ENCODE measurements at places on chromosomes 2 and 18.
A peak's percentile ranks its signal among the peaks of the same experiment; 100 is the strongest.

GRCh38 chr2:165636959-165637358 lies 157.1 kb downstream of the GALNT3 start:
- H3K27me3 ChIP-seq: no peaks in the 10 kb centered on the region
- no peak overlapping the region for H3K27ac ChIP-seq
- no peaks in the 10 kb centered on the region for H3K4me1 ChIP-seq
- H3K36me3 ChIP-seq: no peaks in the 10 kb centered on the region
- DNase-seq: no peak
- H3K4me3 ChIP-seq: no peak overlapping the region

DNA sequence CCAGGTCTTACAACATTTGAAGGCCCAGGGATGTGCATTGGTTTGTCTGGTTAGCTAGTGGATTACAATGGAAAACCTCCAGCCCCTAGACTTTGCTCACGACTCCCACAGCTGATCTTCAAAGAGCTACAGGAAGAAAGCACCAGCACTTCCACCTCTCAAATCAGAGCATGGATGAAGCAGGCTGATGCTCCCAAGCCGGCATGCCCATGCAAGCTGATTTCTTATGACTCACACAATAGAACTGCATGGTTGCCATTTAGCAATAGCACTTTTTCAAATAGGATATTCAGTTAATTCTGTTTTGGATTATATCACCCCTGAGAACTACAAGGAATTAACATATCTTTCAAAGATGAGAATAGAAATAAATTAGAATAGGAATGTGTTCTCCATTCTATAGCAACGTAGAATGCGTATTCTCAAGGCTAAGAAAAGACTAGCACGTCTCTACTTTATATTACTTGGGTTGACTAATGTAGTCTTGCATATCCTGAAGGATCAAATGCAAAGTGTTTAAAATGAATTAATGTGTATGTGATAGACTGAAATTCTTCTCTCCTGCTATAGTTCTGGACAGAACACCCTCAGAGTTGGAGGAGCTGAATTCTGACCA lies 292.4 kb downstream of the TRIB2 start:
- no peaks in the 10 kb centered on the region for H3K36me3 ChIP-seq
- DNase-seq: no peak
- H3K27ac ChIP-seq: no peak overlapping the region
- peaks cover 23% of the 10 kb centered on the region for H3K27me3 ChIP-seq
- no peak overlapping the region for H3K4me3 ChIP-seq

DNA sequence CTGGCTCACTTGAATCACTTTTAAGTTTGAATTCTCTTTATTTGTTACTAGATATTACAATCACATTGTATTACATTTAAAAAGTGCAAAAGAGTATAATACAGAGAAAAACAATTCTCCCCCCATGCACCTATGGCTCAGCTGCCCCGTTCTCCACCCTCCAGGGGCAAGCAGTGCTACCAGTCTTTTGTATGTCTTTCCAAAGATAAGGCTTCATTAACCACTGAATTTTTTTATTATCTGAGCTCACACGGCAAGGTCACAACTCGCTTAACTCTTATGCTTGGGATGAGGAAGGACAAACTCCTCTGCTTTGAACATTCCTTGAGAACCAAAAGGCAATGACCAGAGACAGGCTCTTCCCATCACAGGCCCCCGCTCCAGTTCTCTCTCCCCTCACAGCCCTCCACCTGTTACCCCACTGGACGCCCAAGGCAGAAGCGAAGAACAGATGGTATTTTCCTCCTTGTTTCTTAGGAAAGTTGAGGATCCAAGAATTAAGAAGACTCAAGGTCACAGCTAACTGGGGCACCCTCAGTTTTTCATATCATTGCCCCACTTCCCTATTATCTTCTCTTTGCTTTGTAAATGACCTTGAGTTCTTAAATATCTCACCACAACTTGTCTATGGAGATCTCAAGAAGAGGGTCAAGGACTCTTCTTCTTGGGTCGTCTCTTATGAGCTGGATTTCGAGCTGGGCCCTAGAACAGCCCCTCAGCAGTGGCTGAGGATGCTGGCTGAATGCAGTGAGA lies 30.1 kb downstream of the SH2D6 start:
- no peaks in the 10 kb centered on the region for H3K36me3 ChIP-seq
- H3K4me1 ChIP-seq: no peaks in the 10 kb centered on the region
- no peak for DNase-seq
- no peak overlapping the region for H3K4me3 ChIP-seq

- peaks cover 35% of the 10 kb centered on the region for H3K27me3 ChIP-seq
- H3K4me3 ChIP-seq: no peak overlapping the region
- no peak overlapping the region for H3K27ac ChIP-seq
- no peaks in the 10 kb centered on the region for H3K36me3 ChIP-seq
- H3K4me1 ChIP-seq: no peaks in the 10 kb centered on the region
Observed at GRCh38 chr18:12256951-12257350, 2.8 kb downstream of the CIDEA start.

GRCh38 chr2:51301381-51301780 lies 269.4 kb upstream of the NRXN1 start:
- H3K27ac ChIP-seq: no peak overlapping the region
- no peak for DNase-seq
- no peaks in the 10 kb centered on the region for H3K4me1 ChIP-seq
- H3K4me3 ChIP-seq: no peak overlapping the region
- H3K27me3 ChIP-seq: no peaks in the 10 kb centered on the region

DNA sequence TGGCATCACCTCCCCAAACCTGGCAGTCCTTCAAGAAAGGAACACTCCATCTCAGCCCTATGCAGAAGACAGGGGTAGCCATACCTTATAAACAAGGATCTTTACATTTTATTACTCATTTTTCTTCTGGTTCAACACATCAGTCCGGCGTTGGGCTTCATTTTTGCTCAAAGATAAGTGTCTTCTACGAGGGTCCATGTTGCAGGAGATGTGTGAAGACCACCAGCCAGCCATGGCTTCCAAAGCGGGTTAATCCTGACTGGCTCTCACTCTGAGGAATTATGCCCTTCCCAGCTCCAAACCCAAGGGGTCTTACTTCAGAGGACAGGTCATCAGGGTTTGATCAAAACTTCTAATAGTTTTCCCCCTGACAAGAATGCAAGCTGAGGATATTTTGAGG lies 23.9 kb upstream of the GNAL start:
- no peak overlapping the region for H3K4me3 ChIP-seq
- H3K27ac ChIP-seq: no peak overlapping the region
- H3K27me3 ChIP-seq: peaks cover 6% of the 10 kb centered on the region
- H3K4me1 ChIP-seq: no peaks in the 10 kb centered on the region

- H3K4me3 ChIP-seq: no peak overlapping the region
- H3K27me3 ChIP-seq: no peaks in the 10 kb centered on the region
- DNase-seq: no peak
- H3K36me3 ChIP-seq: peaks cover 8% of the 10 kb centered on the region
- peaks cover 56% of the 10 kb centered on the region for H3K4me1 ChIP-seq
Observed at GRCh38 chr2:74005786-74006185, 21.1 kb downstream of the TET3 start.

DNA sequence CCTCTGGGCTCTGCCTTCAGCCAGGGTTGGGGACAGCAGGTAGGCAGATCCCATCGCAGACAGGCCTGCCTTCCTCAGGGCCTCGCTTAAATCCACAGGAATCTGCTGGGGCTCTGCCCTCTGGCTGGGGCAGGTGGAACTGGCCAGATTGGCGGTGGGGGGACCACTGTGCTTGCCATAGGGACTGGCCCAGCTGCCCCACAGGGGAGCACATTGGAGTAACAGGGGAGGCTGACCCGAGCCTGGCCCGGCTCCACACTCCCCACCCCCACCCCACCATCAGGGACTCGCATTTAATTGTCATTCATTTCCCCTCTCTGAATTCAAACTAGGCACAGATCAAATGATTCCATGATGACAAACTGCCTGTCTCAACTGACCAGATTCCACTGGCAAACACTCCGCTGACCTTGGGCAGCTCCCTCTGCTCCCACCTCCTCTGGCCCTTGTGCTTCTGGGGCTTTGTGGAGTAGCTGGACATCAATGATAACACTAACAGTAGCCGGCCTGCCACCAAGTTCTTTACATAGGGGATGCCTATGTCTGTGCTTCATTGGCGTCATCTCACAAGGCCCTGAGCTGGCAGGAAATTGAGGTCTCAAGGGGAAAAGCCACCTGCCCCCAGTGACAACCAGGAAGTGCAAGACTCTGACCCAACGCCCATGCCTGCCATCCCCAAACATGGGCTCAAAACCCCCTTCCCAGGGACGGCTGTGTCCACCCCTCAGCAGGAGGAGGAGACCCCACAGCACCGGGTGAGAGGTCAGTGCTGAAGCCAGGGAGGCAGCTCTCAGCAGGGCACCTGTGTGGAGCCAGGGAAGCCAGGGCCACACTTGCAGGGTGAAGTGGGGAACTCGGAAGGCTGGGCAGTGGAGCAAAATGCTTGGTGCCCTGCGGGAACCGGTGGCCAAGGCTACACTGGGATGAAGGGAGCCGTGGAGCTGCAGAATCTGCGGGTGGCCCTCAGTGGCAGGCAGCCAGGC lies 2.1 kb upstream of the B3GNT7 start:
- peak overlapping the region; percentile 78 for H3K4me3 ChIP-seq
- peak overlapping the region; percentile 92 for H3K27ac ChIP-seq
- peaks cover 40% of the 10 kb centered on the region for H3K4me1 ChIP-seq
- peaks cover 22% of the 10 kb centered on the region for H3K27me3 ChIP-seq
- no peaks in the 10 kb centered on the region for H3K36me3 ChIP-seq
